Stimulated activated CD4-positive, alpha-beta T cell treated with anti-CD3 and anti-CD28 coated beads, TNF-alpha, amount 100 ng/mL, for 24 hours (primary cell): ENCODE measurements at places on chromosomes 6 and 20.

GRCh38 chr20:49581482-49581881 lies 13.5 kb upstream of the PTGIS start:
- DNase-seq: no peak

GRCh38 chr6:16333580-16333979 lies 95.2 kb downstream of the GMPR start:
- DNase-seq: no peak

DNA sequence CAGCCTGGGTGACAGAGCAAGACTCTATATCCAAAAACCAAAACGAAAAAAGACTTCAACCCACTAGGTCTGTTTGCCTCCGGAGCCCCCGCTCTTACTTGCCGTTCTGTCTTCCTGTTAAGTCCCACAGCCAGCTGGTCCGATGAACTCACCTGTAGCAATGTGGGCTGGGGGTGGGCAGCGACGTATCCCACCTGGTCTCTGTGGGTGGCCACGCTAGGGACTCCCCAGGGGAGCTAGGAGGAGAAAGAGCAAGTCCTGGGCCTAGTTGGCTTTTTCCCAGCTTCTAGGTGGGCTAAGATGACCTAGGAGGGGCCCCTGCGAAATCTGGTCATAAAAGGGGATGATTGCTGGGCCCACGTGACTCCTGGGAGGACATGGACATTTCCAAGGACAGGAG lies 166.0 kb upstream of the KCNG1 start:
- no peak for DNase-seq

- no peak for DNase-seq
Observed at GRCh38 chr20:3704087-3704486, 8.3 kb downstream of the SIGLEC1 start.

DNA sequence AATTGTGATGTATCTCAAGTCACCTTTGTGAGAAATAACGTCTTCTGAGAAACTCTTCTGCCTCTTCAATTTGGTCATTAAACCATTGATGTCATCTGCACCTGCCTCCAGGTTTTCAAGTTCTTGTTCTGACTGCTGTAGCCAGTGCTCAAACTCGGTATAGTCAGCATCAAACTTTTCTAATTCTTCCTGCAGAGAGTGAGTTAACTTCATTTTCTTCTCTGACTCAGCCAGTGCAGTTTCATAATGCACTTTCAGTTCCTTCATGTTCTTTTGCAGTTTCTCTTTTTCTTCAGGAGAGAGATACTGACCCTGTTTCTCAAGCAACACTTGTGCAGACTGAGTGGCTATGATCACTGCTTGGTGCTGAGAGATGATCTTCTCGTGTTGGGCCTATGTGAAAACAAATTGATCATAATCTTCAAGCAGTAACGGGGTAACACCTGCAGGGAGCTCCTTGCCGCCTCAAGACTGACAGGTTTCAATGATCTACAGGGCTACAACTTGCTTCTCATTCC lies 48.8 kb downstream of the DST start:
- peak; percentile 5 for DNase-seq

DNA sequence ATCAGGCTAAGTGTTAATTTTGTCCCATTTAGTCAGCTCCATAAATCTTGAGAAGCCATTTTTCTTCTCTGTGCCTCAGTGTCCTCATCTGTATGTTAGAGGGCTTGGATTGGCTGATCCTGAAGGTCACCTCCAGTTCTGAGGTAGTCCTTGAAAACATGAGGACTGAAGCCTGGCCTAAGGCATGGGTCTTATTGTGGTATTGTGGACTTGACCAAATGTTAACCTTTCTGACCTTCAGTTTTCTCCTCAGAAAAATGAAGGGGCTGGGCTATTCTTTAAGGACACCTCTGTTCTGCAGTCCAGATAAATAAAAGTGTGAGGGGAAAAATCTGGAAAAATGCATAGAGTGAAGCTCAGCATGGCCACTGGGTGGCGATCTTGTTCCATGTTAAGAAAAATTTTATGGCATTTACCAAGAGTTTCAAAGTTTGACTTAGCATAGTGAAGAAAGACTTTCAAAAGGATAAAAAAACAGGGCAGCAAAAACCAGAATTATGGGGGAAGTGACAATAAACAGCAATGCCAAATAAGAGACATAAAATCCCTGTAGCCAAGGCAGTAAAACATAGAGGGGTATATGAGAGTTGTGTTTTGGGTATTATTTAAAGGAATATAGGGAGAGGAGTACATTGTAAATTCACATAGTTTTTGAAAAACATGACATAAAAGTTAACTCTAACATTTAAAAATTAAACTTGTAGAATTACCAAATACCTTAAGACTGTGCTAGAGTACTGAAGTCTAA lies 13.2 kb upstream of the TFB1M start:
- DNase-seq: peak; percentile 52

- DNase-seq: no peak
Observed at GRCh38 chr6:146870760-146871159, 272.0 kb downstream of the ADGB start.

GRCh38 chr20:22601361-22602141 lies 17.2 kb upstream of the FOXA2 start:
- DNase-seq: no peak

DNA sequence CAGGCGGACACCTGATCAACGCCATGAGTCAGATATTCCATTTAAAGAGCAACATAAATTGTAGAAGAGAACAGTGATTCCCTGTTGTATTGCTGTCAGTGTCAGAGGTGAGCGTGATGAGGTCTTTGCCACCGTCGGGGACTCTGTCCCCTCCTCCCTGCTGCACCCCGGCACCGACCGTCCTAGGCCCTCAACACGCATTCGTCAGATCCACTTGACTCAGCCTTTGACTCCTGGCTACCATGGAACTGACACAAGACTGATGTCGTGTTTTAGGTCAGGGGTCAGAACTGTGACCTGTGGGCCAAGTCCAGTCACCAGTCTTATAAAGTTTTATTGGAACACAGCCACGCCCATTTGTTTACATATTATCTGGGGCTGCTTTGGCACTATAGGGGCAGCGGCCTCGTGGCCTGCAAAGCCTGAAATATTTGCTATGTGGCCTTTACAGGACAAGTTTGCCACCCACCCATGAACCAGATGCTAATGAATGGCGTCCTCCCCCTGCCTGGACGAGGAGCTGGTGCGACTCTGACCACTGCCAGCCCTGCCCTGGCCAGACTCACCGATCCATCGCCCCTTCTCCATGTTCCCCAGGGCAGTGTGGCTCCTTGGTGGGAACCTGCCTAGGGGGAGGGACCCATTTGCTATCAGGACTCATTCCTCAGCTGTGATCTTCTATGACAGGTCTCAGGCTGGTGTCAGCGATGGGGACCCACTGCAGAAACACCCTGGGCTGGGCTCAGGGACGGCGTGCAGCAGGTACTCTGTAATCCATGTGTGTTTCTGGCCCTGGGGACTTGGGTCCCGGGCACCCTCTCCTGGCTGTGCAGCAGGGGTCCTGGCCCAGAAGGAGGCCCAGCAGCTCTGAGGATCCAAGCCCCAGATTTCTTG lies 37.5 kb upstream of the PHACTR3 start:
- no peak for DNase-seq

- no peak for DNase-seq
Observed at GRCh38 chr20:1696521-1697209, 39.1 kb upstream of the SIRPG start.
